ENCODE measurements at places on chromosomes 2 and 18.

GRCh38 chr2:26861610-26862224 is 13.8 kb downstream of the DPYSL5 start:
- DNase-seq = no peak

- no peak for DNase-seq
These were observed 154.0 kb upstream of the ARL4C start for GRCh38 chr2:234650911-234651310.

GRCh38 chr2:112143150-112143549 is 5.0 kb downstream of the FBLN7 start:
- DNase-seq = no peak

DNA sequence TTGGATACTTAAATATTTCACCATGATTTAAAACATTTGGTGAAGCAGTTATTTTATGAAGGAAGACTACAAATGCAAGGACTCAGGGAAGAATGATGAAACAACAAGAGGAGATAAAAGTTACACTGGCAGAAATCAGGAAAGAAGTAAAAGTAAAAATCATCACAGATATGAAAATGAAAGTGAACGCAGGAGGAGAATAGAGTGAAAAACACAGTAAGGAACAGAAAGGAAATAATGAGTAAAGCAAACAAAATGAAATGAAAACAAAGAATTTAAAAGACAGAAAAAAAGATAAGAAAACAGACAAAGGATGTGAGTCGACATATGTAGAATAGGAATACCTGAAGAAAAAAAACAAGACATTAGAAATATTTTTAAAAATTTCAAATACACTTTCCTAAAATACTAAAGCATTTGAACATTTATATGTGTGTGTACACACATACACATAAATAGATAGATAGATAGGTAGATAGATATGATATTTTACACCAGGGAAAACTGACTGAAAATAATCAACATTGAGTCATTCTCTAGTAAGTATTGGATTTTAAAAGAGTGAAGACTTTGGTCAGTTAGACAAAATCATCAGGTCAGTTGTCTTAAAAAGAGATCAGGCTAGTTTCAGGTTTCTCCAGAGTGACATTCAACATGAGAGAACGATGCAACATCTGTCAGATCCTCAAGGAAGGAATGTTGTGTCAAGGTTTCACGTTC is 12.1 kb upstream of the KDSR start:
- no peak for DNase-seq
